ENCODE measurements at places on chromosomes 5 and 9.

DNA sequence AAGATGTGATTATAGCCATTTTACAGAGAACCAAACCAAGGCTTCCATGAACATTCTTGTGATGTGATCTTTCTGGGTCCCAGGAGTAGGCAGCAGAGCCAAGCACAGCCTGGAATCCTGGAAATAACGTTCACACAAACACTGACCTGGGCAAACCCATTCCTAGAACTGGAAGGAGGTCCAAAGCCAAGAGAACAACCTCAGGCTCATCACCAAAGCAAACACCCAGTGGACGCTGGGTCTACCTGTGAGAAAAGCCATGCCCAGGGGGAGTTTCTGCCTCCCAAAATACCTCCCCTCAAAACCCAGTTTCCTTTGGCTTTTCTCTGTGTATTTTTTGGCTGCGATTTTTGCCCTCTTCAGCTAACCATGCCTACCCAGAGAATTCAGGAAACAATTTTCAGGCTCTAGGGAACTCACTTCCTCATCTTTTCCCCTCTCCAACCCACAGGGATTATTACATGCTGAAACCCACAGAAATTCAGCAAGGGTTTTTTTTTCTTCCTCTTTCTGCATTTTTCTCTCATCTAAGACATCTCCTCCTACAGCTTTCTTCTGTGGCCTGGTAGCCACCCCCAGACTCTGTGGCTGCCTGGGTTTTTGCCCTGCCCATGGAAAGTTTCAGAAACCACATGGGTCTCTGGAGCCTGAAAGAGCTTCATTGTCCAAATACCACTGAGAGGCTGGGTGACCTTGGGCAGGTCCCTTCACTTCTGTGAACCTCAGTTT lies 75.0 kb downstream of the TNC start:
- no peak for DNase-seq

DNA sequence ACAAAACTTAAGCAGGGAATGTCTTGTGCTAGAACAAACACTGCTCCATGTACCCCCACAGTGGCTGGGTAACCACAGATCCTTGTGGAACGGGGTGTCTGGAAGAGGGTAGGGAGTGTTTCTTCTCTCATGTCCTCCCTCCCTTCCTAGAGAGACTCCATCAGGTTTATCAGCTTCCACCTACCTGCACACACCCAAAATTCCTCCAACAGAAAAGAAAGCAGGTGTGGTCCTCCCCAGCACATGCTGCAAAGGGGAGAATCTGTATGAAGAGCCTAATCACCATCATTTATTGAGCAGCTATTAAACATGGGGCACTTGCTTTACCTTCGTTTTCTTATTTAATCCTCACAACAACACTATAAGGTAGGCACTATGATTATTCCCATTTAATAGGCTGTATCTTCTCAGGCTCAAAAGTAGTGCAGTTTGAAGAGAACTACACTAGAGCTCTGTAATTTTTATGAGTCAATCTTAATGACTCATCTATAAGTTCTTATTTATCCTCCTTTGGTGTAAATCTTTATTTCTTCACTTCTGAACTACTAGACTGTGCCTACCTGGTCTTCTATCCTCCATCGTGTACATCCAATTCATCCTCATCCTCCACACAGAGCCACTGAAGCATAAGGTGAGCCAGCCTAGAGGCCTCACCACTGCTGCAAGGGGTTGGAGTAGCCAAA lies 31.6 kb downstream of the C9orf40 start:
- DNase-seq = no peak

GRCh38 chr5:74974451-74975091 lies 77.8 kb downstream of the GCNT4 start:
- no peak for DNase-seq

DNA sequence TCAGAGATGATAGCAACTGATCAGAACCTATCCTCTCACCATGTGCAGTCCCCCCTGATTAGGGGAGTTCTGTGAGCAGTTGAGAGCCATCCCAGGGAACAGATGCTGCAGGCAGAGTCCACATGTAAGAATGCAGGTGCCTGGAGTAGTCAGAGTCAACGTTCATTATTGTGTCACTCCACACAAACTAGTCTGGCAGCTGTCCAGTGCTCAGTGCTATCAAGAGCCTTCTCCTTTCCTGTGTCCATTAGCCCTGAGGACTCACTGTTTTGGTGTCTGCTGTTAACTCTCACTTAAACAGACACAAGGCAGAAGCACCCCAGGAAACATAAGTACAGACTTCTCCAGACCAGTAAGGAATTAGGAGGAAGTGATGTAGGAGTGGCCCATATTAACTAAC lies 2.5 kb downstream of the SH3TC2 start:
- DNase-seq = no peak

DNA sequence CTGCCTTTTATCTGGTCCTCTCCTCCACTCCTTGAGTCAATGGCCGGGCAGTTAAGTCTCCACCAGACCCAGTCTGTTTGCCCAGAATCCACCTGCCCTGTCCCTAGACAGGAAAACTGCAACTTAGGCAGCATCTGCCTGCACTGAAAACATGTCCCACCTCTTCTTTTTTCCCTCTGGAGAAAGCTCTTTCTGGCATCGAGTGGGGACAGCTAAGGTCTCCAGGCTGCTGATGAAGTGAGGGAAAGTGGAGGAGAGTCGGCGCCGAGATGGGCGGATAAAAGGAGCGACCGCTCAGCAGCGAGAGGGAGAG lies 243 bp upstream of the SHISAL2B start:
- no peak for DNase-seq

- no peak for DNase-seq
These were observed 215.0 kb upstream of the PANK3 start for GRCh38 chr5:168793841-168794837.

- DNase-seq = peak; percentile 13
These were observed 35.3 kb upstream of the HSPA9 start for GRCh38 chr5:138610415-138610917.

DNA sequence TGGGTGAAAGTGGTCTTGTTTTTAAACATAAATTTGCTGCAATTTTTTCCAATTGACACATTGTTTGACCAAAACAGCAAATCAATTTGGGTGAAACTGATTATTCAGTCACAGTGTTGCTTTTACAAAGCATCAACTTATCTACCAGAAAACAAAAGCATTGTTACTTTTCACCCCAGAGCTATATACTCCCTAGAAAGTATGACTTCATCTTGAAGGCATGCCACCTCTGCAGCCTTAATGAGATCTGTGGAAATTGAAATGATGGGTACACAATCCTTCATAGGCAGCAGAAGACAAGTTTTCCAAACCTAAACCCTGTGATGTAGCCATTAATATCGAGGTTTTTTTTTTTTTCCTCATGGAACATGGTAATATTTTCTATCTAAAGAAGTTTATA lies 615.9 kb downstream of the CHSY3 start:
- DNase-seq = no peak

- DNase-seq = no peak
These were observed 188.9 kb downstream of the SGCD start for GRCh38 chr5:156515803-156516360.

GRCh38 chr5:143311428-143311827 lies 92.1 kb downstream of the NR3C1 start:
- no peak for DNase-seq

GRCh38 chr5:53275666-53276065 lies 166.1 kb upstream of the MOCS2 start:
- no peak for DNase-seq

DNA sequence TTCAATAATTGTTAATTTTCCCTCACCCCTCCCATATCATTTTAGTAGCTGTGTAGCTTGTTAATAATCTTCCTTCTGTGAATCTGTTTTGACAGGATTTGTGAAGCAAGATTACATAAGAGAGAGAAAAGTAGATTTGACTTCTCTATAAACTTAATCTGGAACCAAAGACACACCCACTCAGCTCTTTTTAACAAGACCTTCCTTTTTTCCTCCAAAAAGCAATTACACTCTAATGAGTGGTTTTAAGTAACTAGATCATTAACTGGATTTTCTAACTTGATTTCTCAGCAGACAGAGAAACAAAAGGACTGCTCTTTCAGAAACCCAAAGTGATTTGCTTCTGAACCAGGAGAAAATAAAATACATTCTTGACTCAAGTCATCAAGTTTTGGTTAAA lies 21.9 kb downstream of the RFK start:
- no peak for DNase-seq

GRCh38 chr5:122126177-122126755 lies 3.1 kb upstream of the ZNF474 start:
- DNase-seq = no peak

DNA sequence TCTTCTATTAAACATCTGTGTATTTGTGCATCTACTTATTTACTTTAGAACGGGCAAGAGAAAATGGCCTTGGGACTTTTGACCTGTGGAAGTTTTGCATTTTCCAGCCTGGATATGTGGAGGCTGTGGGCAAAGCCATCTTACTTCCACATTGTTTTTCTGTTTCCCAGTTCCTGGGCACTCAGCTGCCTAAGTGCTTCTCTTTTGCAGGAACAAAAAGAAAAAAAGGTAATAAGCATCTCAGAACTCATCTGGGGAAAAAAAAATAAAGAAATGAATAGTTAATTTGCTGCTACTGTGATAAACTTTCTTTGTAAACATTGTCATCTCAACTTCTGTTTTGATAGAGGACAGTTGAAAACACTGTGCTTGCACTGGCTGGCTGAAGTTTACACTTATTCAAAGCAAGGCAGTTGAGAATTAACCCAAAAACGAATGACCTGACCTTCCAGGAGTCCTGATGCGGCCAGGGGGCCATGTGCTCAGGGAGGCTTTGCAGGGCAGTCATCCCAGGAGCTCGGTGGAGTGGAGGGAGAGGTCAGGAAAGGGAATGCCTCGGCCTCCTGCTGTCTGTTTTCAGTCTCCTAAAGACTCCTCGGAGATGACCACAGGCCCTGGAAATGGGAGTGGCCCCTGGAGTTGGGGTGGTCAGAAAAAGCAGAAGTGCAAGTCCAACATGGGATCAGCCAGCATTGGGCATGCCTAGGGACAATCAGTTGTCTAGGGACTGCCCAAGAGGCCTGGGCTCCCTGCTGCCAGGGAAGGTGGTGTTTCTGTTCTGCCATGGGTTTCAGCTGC lies 75.5 kb downstream of the RAI14 start:
- no peak for DNase-seq

DNA sequence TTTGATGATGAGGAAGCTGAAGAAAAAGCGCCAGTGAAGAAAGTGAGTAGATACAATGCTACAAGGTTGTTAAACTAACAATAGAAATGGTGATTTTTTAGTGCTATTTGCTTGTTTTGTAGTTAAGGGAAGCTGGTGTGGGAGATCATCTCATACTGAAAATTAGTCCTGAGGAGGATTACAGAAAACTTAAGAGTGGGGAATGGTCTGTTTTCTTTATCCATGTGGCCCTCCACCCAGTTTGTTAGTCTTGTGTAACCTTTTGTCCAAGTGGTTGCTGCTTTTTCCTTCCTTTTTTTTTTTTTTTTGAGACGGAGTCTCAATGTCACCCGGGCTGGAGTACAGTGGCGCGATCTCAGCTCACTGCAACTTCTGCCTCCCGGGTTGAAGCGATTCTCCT lies 12.5 kb downstream of the NPM1 start:
- no peak for DNase-seq

DNA sequence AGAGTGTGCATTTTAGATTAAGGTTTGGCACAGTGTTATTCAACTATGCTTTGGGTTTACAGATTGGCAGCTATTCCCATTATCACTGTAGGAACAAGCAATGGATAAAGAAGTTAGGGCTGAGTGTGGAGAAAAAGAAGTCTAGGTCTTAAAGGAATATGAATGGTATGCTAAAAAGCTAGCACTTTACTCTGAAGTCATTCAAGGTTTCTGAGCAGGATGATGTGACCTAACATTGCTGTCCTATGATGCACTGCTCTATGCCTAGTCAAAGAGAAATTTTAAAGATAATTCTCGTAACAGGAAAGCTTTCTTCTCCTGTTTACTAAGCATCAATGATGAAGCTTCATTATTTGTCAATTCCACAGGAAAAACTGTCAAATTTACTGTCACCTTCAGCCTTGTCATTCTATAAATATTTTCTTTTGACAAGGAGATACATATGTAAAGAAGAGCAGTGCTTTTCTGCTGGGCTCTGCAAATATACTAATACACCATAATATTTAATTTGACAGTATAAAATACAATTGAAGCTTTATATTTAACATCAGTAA lies 476.1 kb upstream of the PTPRD start:
- DNase-seq = no peak

- no peak for DNase-seq
These were observed 76.8 kb downstream of the PALM2AKAP2 start for GRCh38 chr9:109856785-109857184.

DNA sequence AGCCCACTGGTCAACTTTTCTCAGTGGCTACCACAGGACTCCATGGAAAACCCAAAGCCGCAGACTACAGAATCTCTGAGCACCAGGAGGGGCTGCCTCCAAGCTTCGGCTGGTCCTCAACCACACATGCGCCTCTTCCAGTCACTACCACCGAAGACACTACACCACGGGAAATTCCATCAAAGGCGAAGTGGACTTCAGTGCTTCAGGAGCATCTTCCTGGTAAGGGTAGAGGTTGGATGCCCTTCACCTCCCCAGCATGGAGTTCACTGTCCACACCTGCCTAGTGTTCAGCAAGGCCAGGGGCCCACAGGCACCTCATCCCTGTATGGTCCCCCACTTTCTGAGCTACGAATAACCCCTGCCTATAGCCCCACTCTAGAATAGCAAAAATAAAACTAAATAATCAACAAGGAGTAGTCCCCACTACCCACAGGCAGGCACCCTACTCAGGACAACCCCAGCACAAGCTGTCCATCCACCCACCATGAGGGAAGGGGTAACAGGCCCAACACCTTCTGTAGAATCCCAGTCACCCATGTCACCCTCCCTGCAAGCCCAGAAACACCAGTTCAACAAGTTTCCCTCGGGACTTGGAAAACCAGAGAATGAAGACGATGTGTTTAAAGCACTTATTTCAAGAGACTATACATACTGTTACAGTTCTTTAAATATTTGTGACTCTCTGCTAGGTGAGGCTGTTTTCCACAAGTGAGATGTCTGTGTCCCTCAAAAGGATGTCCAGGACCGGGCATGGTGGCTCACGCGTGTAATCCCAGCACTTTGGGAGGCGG lies 2.6 kb downstream of the VDAC1 start:
- no peak for DNase-seq

GRCh38 chr9:34343090-34343489 lies 13.7 kb downstream of the NUDT2 start:
- DNase-seq = no peak

GRCh38 chr9:124183772-124184171 lies 74.0 kb upstream of the NEK6 start:
- no peak for DNase-seq

GRCh38 chr5:17828681-17829080 lies 194.4 kb downstream of the TAF11L14 start:
- no peak for DNase-seq
